A549 treated with dexamethasone at 1 μM for 4 hours (cell line): ENCODE measurements at places on chromosomes 2 and 18. TPM values are rescaled to one million over a fixed set of nuclear protein-coding genes. Genes with fewer than 3 reads are reported as not detected.

The SALL3 gene
- not detected in 5 replicates for total RNA-seq

The SMAD4 gene
- total RNA-seq = 45.0 to 71.6 TPM (median 60.2 TPM) in 5 replicates

The RUFY4 gene
- total RNA-seq = not detected in 5 replicates

The CDK5R2 gene
- 5.9 to 9.3 TPM (median 8.1 TPM) in 5 replicates for total RNA-seq

The CRYBA2 gene
- 0.31 TPM in 1 of 5 replicates, not detected in the others for total RNA-seq

The SERPINB12 gene
- total RNA-seq = not detected in 5 replicates

The GPAT2 gene
- total RNA-seq = 0.02 to 0.08 TPM in 2 of 5 replicates, not detected in the others

The CTNNA2 gene
- 0.19 to 0.89 TPM (median 0.33 TPM) in 5 replicates for total RNA-seq

The SLC11A1 gene
- total RNA-seq = 0.11 to 0.20 TPM (median 0.16 TPM) in 5 replicates

The SPEG gene
- total RNA-seq = 7.0 to 12.6 TPM (median 9.4 TPM) in 5 replicates

The CRYGC gene
- total RNA-seq = not detected in 5 replicates

The SNORC gene
- 4.2 to 8.2 TPM (median 6.8 TPM) in 5 replicates for total RNA-seq

The RGPD4 gene
- 0.02 to 0.07 TPM (median 0.04 TPM) in 5 replicates for total RNA-seq

The ALPG gene
- 0.37 to 0.74 TPM (median 0.49 TPM) in 5 replicates for total RNA-seq

The ARHGEF4 gene
- 7.8 to 15.5 TPM (median 11.2 TPM) in 5 replicates for total RNA-seq

The NFU1 gene
- 45.4 to 52.5 TPM (median 47.2 TPM) in 5 replicates for total RNA-seq

The MCFD2 gene
- 98.8 to 119 TPM (median 116 TPM) in 5 replicates for total RNA-seq

The NBAS gene
- 14.4 to 17.4 TPM (median 16.9 TPM) in 5 replicates for total RNA-seq

The SPATA3 gene
- total RNA-seq = not detected in 5 replicates

The MC4R gene
- total RNA-seq = not detected in 5 replicates

The CAPN13 gene
- 0.06 to 0.22 TPM (median 0.12 TPM) in 4 of 5 replicates, not detected in the other for total RNA-seq

The TUBA3E gene
- 4.4 to 6.3 TPM (median 5.5 TPM) in 5 replicates for total RNA-seq

The DCAF17 gene
- 8.4 to 11.8 TPM (median 9.8 TPM) in 5 replicates for total RNA-seq

The HTRA2 gene
- 31.4 to 39.0 TPM (median 38.8 TPM) in 5 replicates for total RNA-seq

The OXER1 gene
- not detected in 5 replicates for total RNA-seq

The SERPINB4 gene
- total RNA-seq = 0.05 to 0.18 TPM (median 0.14 TPM) in 5 replicates

The KANSL1L gene
- 0.52 to 1.1 TPM (median 0.67 TPM) in 5 replicates for total RNA-seq

The STAMBP gene
- 49.9 to 59.6 TPM (median 55.4 TPM) in 5 replicates for total RNA-seq

The C2orf80 gene
- total RNA-seq = not detected in 5 replicates

The GKN2 gene
- total RNA-seq = 1.5 to 2.9 TPM (median 2.0 TPM) in 5 replicates

The SPDYA gene
- total RNA-seq = 0.14 to 0.28 TPM (median 0.26 TPM) in 4 of 5 replicates, not detected in the other

The LHCGR gene
- total RNA-seq = not detected in 5 replicates

The DCC gene
- not detected in 5 replicates for total RNA-seq

The RAD51AP2 gene
- not detected in 5 replicates for total RNA-seq

The SKA1 gene
- 12.4 to 15.3 TPM (median 13.4 TPM) in 5 replicates for total RNA-seq

The EGR4 gene
- 0.09 to 0.27 TPM (median 0.12 TPM) in 5 replicates for total RNA-seq

The B3GNT7 gene
- total RNA-seq = 2.2 to 3.5 TPM (median 3.0 TPM) in 5 replicates

The DSG1 gene
- not detected in 5 replicates for total RNA-seq

The MYOM1 gene
- total RNA-seq = 0.07 to 0.30 TPM (median 0.25 TPM) in 5 replicates

The FKBP1B gene
- total RNA-seq = 11.6 to 11.9 TPM (median 11.8 TPM) in 5 replicates

The ILKAP gene
- 36.8 to 40.6 TPM (median 38.0 TPM) in 5 replicates for total RNA-seq

The PTPRM gene
- total RNA-seq = 24.5 to 44.8 TPM (median 37.2 TPM) in 5 replicates

The UPP2 gene
- not detected in 5 replicates for total RNA-seq

The RBM44 gene
- 0.09 to 0.24 TPM (median 0.19 TPM) in 5 replicates for total RNA-seq

The XDH gene
- total RNA-seq = 0.83 to 1.6 TPM (median 1.1 TPM) in 5 replicates

The ACKR3 gene
- total RNA-seq = 7.7 to 14.4 TPM (median 12.5 TPM) in 5 replicates

The PASK gene
- 5.1 to 7.5 TPM (median 7.0 TPM) in 5 replicates for total RNA-seq

The KLHL14 gene
- total RNA-seq = not detected in 5 replicates

The TMEFF2 gene
- 0.20 to 0.50 TPM (median 0.34 TPM) in 5 replicates for total RNA-seq

The GDF7 gene
- 0.08 to 0.15 TPM (median 0.11 TPM) in 5 replicates for total RNA-seq

The ZNF2 gene
- 3.0 to 4.4 TPM (median 4.3 TPM) in 5 replicates for total RNA-seq

The REG3A gene
- not detected in 5 replicates for total RNA-seq

The SLC25A52 gene
- total RNA-seq = not detected in 5 replicates

The NXPH2 gene
- not detected in 5 replicates for total RNA-seq

The DAPL1 gene
- 0.22 TPM in 1 of 5 replicates, not detected in the others for total RNA-seq

The NMUR1 gene
- 0.02 TPM in 3 of 5 replicates, not detected in the others for total RNA-seq

The TTC39C gene
- 17.2 to 22.7 TPM (median 20.3 TPM) in 5 replicates for total RNA-seq

The SAG gene
- total RNA-seq = 0.24 TPM in 1 of 5 replicates, not detected in the others

The FEV gene
- 0.20 TPM in 1 of 5 replicates, not detected in the others for total RNA-seq
